ENCODE measurements at places on chromosomes 11 and 22.

DNA sequence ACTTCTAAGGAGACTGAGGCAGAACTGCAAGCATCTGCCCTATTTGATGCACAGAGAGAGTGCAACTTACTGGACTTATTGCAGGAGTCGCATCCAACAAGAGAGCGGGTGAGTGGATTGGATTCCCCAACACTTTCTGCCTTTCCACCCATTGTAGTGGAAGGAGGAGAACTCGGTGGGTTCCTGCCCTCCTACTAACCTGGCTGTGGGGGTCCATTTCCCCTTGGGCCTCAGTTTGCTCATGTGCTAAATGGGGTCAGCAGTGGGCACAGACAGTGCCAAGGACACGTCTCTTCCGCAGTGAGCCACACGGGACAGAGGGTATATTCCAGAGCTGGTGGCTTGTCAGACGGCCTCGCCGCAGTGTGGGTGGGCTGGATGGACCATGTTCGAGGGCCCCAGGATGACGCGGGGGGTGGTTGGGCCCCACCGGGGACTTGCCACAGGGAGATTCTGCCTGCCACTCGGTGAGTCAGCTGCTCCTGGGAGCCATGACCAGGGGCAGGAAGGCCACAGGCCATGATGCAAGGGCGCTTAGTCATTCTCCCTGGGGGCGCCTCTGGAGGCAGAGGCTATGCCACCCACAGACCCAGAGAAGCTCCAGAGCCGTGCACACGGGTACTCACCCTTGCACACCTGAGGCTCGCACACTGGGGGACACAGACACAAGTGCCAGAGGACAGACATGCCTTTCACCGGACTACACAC lies 8.2 kb downstream of the ALX4 start:
- DNase-seq = no peak

DNA sequence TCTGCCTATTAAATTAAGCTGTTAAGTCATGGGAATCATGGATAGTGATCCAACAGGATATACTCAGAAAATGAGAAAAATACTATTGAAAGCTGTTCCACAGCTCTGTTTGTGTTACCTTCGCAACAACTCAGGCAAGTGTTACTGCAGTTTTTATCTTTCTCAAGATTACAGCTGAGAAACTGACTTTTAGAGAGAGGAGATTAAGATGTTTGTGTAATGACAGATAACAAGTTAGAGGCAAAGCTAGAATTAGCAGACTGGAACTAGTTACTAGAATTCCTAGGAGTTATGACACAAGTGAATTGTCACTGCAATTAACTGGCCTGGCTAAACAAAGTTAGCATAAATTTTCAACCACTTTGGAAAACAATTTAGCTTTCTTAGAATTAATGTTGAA lies 1.6 kb downstream of the SLN start:
- no peak for DNase-seq

GRCh38 chr11:102197670-102198139 lies 87.5 kb downstream of the YAP1 start:
- DNase-seq = no peak

- no peak for DNase-seq
Measured at GRCh38 chr11:1848640-1849430, 4.0 kb upstream of the LSP1 start.

DNA sequence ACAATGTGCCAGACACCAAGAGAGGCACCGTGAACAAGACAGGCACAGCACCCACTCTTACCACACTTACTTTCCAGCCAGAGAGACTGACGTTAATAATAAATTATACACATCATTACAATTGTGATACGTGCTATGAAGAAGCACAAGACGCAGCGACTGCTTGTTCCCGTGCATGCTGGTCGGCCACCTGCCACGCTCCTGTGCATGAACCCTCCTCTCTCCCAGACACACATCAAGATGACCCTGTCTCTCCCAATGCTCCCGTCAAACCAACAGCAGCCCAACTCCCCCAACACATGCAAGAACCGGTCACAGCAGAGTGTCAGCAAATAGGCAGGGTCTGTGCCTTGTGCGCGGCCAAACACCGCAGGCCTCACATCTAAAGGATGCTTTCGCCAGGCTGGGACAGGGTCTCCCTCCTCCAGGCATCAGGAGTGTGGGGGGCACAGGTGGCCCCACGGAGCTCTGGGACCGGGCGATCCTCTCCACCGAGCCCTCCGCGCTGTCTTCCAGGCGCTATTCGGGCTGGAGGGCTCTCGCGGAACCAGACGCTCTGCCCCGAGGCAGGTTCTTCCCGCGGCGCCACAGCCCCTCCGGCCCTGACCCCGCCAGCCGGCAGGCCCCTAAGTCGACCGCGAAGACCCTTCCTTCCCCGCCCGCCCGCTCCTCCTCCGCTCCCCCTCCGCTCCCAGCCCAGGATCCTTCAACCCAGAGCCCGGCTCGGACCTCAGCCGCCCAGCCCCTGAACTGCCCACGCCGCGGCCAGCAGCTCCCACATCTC lies 533 bp downstream of the SERGEF start:
- DNase-seq = no peak

- DNase-seq = no peak
Measured at GRCh38 chr11:43758927-43759326, 78.4 kb downstream of the HSD17B12 start.

GRCh38 chr22:34808618-34809017 lies 257.3 kb upstream of the ISX start:
- DNase-seq = no peak

GRCh38 chr11:10023212-10023611 lies 270.8 kb downstream of the SBF2 start:
- DNase-seq = no peak

DNA sequence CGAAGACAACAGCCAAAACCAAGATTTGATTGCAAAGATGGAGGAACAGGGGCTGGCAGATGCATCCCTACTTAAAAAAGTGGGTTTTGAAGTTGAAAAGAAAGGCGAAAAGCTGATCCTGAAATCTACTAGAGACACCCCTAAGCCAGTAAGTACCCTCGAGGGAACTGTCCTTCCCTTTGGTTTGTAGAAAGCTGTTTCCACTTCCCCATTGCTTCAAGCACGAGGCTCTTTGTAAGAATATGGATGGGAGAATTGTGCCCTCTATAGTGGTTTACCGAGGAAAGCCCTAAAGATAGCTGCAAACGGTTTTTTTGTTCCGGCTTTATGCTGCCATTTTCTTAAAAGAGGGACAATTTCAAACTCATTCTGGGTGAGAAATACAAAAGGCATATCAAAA lies 133.9 kb downstream of the WNT7B start:
- DNase-seq = no peak
